Osteoblast (primary cell): ENCODE measurements at places on chromosomes 12 and 14. TPM values are rescaled to one million over a fixed set of nuclear protein-coding genes. Genes with fewer than 3 reads are reported as not detected.
A peak's percentile ranks its signal among the peaks of the same experiment; 100 is the strongest.

- H3K4me3 ChIP-seq: no peak overlapping the region
- H3K27ac ChIP-seq: peak overlapping the region; percentile 94
- H3K36me3 ChIP-seq: no peaks in the 10 kb centered on the region
- no peaks in the 10 kb centered on the region for H3K27me3 ChIP-seq
- no peak for DNase-seq
Measured at GRCh38 chr12:79422060-79422812, 268.5 kb downstream of the PAWR start.

- H3K27ac ChIP-seq: no peak overlapping the region
- H3K36me3 ChIP-seq: no peaks in the 10 kb centered on the region
- H3K4me1 ChIP-seq: peaks cover 2% of the 10 kb centered on the region
- H3K4me3 ChIP-seq: no peak overlapping the region
Measured at GRCh38 chr14:99816642-99817041, 23.4 kb downstream of the EML1 start.

GRCh38 chr12:15322164-15323061, at the start of gene PTPRO:
Gene PTPRO (plus strand): TSS chr12:15322508.
- H3K4me3 ChIP-seq: peak within 1 kb of the TSS; percentile 34
- DNase-seq: no peak
- no peak within 1 kb of the TSS for H3K27ac ChIP-seq
- peaks cover 19% of the 10 kb centered on the region for H3K27me3 ChIP-seq

DNA sequence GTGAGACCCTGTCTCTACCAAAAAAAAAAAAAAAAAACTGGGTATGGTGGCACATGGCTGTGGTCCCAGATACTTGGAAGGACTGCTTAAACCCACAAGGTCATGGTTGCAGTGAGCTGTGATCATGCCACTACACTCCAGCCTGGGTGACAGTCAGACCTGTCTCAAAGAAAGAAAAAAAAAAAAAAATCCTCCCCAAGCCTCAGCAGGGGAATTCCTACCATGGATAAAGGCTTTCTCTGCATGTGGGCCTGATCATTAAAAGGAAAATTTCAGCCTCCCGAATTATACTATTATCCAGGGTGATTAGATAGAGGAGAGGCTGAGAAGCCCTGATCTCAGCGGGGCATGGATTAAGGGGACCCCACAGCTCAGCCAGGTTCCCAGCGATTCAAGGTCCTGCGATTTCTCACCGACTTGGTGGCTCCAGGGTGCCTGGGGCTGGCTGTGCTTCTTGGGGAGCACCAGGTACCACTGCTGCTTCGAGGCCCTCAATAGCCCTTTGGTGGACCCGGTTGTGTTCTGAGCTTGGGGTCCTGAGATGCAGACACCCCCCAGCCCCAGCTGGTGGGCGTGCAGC, 5.6 kb downstream of the SH2B3 start:
- H3K4me3 ChIP-seq: no peak overlapping the region
- no peaks in the 10 kb centered on the region for H3K27me3 ChIP-seq
- DNase-seq: peak; percentile 39
- H3K36me3 ChIP-seq: peaks cover 12% of the 10 kb centered on the region

- H3K4me3 ChIP-seq: no peak overlapping the region
- peaks cover 2% of the 10 kb centered on the region for H3K4me1 ChIP-seq
- DNase-seq: no peak
Measured at GRCh38 chr12:51962737-51963136, 11.2 kb downstream of the ACVR1B start.

GRCh38 chr14:32703183-32703621, 235.5 kb upstream of the NPAS3 start:
- no peak for DNase-seq
- H3K27me3 ChIP-seq: no peaks in the 10 kb centered on the region
- no peak overlapping the region for H3K4me3 ChIP-seq
- peaks cover 3% of the 10 kb centered on the region for H3K4me1 ChIP-seq
- no peaks in the 10 kb centered on the region for H3K36me3 ChIP-seq
- no peak overlapping the region for H3K27ac ChIP-seq

GRCh38 chr14:99463974-99464373, 16.7 kb downstream of the SETD3 start:
- peaks cover 6% of the 10 kb centered on the region for H3K4me1 ChIP-seq
- H3K36me3 ChIP-seq: peaks cover 22% of the 10 kb centered on the region
- no peak overlapping the region for H3K4me3 ChIP-seq
- DNase-seq: no peak
- no peaks in the 10 kb centered on the region for H3K27me3 ChIP-seq

GRCh38 chr12:95505039-95505438, 31.1 kb downstream of the METAP2 start:
- no peak overlapping the region for H3K27ac ChIP-seq
- no peaks in the 10 kb centered on the region for H3K27me3 ChIP-seq
- peaks cover 54% of the 10 kb centered on the region for H3K36me3 ChIP-seq
- H3K4me3 ChIP-seq: no peak overlapping the region

DNA sequence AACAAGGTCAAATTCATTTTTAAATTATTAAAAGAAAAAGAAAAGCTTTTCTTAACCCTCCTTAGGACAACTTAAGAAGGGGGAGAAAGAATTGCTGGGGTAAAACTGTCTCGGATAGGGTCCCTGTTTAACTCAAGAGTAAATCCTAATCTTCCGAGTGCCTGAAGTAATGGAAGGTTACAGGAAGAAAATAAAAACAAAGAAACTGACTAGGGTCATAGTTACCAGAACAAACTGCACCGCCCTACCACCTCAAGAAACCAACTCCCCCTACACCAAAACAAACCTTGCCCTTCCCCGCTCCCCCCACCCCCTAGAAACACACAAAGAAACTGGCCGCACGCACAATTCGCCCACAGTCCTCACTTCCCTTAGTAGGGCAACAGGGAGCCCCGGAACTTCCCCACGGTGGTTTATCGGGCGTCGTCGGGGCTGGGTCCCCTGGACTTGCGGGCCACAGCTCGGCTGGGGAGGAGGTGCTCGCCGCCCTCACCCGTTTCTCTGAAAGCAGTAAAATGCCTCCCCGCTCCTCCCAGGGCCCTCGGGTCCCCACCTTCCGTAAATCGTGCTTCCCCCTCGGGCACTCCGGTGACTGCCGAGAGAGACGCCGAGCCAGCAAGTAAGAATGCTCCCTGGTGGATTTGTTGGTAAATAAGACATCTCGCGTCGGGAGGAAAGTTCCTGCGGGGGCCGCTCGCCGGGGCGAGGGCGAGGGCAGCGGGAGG, 2.4 kb downstream of the SINHCAF start:
- H3K36me3 ChIP-seq: no peaks in the 10 kb centered on the region
- DNase-seq: peak; percentile 62
- H3K27me3 ChIP-seq: peaks cover 5% of the 10 kb centered on the region
- peak overlapping the region; percentile 92 for H3K4me3 ChIP-seq
- H3K27ac ChIP-seq: peak overlapping the region; percentile 34
- peaks cover 15% of the 10 kb centered on the region for H3K4me1 ChIP-seq

DNA sequence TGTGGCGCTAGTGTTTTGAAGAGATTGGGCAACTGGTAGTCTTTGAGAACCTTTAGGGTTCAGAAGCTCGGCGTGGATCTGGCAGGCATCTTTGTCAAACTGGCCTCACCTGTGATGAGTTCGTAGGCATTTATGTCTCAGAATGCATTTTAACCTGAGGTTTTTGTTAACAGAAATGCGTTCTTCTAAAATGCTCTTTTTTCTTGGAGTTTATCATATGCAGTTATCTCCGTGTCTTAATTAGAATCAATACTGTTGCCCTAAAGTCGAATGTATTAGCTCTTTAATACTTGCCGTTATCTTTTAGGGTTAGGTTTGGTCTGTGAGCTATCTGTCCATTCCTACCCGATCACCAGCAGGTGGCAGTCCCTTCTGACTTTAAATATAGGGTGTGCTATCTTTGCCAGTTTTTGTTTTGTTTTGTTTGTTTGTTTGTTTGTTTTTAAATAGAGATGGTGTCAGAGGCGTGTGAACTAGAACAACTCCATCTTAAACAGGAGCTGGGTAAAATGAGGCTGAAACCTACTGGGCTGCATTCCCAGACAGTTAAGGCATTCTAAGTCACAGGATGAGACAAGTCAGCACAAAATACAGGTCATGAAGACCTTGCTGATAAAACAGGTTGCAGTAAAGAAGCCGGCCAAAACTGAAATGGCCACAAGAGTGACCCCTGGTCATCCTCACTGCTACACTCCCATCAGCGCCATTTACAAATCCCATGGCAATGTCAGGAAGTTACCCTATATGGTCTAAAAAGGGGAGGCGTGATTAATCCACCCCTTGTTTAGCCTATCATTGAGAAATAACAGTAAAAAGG, 1.4 kb downstream of the ATF1 start:
- H3K4me3 ChIP-seq: peak overlapping the region; percentile 96
- peak; percentile 91 for DNase-seq
- H3K4me1 ChIP-seq: peaks cover 14% of the 10 kb centered on the region
- peak overlapping the region; percentile 54 for H3K27ac ChIP-seq
- H3K36me3 ChIP-seq: peaks cover 4% of the 10 kb centered on the region

DNA sequence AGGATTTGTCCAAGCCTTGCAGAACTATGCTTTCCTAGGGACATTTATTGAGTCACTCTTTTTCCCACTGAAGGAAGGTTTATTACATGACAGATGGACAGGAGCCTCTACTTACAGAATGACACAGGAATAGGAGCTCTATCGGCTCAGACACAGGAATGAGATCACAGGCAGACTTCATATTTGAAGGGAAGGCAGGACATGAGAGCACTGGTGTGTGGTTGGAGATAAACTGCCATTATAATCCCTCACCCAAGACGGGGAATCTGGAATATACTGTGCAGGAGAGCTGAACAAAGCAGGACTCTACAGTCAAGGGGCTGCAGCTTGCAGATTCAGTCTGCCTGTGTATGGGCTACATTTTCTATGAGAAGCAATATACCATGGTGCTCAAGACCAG, 26.8 kb upstream of the IL22 start:
- no peak overlapping the region for H3K27ac ChIP-seq
- H3K36me3 ChIP-seq: no peaks in the 10 kb centered on the region
- DNase-seq: no peak
- no peak overlapping the region for H3K4me3 ChIP-seq
- H3K4me1 ChIP-seq: peaks cover 13% of the 10 kb centered on the region

DNA sequence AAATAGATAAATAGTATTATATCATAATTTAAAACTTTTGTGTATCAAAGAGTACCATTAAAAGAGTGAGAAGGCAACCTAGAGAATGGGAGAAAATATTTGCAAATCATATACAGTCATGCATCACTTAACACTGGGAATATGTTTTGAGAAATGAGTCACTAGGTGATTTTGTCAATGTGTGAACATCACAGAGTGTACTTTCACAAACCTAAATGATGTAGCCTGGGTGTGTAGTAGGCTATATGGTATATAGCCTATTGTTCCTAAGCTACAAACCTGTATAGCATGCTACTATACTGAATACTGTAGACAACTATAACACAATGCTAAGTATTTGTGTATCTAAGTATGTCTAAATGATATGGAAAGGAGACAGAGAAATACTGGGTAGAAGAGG, 48.0 kb upstream of the ARID2 start:
- DNase-seq: no peak
- H3K27ac ChIP-seq: no peak overlapping the region
- H3K4me1 ChIP-seq: no peaks in the 10 kb centered on the region
- H3K27me3 ChIP-seq: peaks cover 17% of the 10 kb centered on the region

DNA sequence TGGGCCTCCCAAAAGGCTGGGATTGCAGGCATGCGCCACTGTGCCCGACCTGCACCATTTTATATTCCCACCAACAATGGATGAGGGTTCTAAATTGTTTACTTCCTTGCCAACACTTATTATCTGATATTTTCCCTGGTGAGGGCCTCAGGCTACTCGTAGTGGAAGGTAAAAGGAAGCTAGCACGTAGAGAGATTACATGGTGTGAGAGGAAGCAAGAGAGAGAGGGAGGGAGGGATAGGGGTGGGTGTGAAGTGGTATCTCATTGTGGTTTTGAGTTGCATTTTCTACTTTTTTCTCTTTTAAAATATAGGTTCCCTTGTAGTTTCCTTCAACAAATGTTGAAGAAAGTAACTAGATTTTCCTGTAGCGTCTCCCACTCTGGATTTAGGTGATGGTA, 30.9 kb downstream of the MYO1H start:
- DNase-seq: no peak
- peaks cover 9% of the 10 kb centered on the region for H3K27me3 ChIP-seq
- no peak overlapping the region for H3K4me3 ChIP-seq
- H3K4me1 ChIP-seq: no peaks in the 10 kb centered on the region

GRCh38 chr12:127900386-127900785, 366.6 kb upstream of the TMEM132C start:
- no peaks in the 10 kb centered on the region for H3K4me1 ChIP-seq
- no peaks in the 10 kb centered on the region for H3K36me3 ChIP-seq
- no peak for DNase-seq
- H3K27me3 ChIP-seq: no peaks in the 10 kb centered on the region
- H3K27ac ChIP-seq: no peak overlapping the region

GRCh38 chr12:69254046-69254445, 14.7 kb downstream of the CPSF6 start:
- H3K27ac ChIP-seq: peak overlapping the region; percentile 4
- no peak for DNase-seq
- H3K4me3 ChIP-seq: no peak overlapping the region
- H3K4me1 ChIP-seq: no peaks in the 10 kb centered on the region
- peaks cover 41% of the 10 kb centered on the region for H3K36me3 ChIP-seq
- H3K27me3 ChIP-seq: no peaks in the 10 kb centered on the region

GRCh38 chr14:87691042-87691881, 301.7 kb downstream of the GALC start:
- H3K36me3 ChIP-seq: no peaks in the 10 kb centered on the region
- no peak overlapping the region for H3K27ac ChIP-seq
- DNase-seq: no peak
- H3K27me3 ChIP-seq: no peaks in the 10 kb centered on the region

GRCh38 chr12:80936642-80937390, 918 bp downstream of the LIN7A start:
- no peaks in the 10 kb centered on the region for H3K27me3 ChIP-seq
- peak overlapping the region; percentile 85 for H3K4me3 ChIP-seq
- DNase-seq: peak; percentile 76
- H3K4me1 ChIP-seq: peaks cover 26% of the 10 kb centered on the region
- peak overlapping the region; percentile 38 for H3K27ac ChIP-seq

DNA sequence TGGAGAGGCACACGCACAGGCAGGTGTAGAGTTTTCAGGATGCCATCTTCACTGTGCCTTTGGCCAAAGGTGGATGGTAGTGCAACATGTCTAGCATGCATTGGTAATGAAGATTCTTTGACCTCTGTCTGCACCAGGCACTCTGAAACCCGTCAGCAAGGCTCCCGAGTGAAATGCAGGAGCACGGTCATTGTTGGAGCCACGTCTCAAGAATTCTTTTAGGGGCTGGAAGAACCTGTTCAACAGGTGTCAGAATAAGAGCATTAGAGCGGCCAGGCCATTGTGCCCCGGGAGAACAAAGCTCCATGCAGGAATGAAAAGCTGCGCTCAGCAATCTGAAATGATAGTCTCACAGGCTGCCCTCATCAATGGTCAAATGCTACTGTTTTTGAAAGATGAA, 40.2 kb upstream of the DICER1 start:
- DNase-seq: no peak
- H3K36me3 ChIP-seq: no peaks in the 10 kb centered on the region
- H3K27me3 ChIP-seq: no peaks in the 10 kb centered on the region
- H3K27ac ChIP-seq: no peak overlapping the region

CMA1 gene
- total RNA-seq: not detected in 2 replicates

LRP1-AS gene
- total RNA-seq: not detected in 2 replicates

POTEM gene
- total RNA-seq: not detected in 2 replicates

SLCO1C1 gene
- total RNA-seq: 0.36 TPM in 1 of 2 replicates, not detected in the other

RNASE1 gene
- 1.1 TPM in 1 of 2 replicates, not detected in the other for total RNA-seq
